Mucosa of gallbladder (tissue), 1 donor: ENCODE measurements at places on chromosomes 13 and 19. TPM values are rescaled to one million over a fixed set of nuclear protein-coding genes. Genes with fewer than 3 reads are reported as not detected.

Gene SOHLH2
- total RNA-seq: 0.52 TPM

Gene LACC1
- 8.7 TPM for total RNA-seq

Gene ZNF440
- 14.1 TPM for total RNA-seq

Gene CASP14
- not detected for total RNA-seq

Gene WDR87
- total RNA-seq: not detected

Gene GRIN2D
- 0.69 TPM for total RNA-seq

Gene BEST2
- not detected for total RNA-seq

Gene ZNF613
- total RNA-seq: 7.9 TPM

Gene RAB3A
- 5.5 TPM for total RNA-seq

Gene IQCN
- total RNA-seq: 2.9 TPM
